ENCODE measurements at places on chromosomes 6 and 20.

GRCh38 chr6:167399599-167399998 lies 74.7 kb downstream of the TTLL2 start:
- no peak for DNase-seq

DNA sequence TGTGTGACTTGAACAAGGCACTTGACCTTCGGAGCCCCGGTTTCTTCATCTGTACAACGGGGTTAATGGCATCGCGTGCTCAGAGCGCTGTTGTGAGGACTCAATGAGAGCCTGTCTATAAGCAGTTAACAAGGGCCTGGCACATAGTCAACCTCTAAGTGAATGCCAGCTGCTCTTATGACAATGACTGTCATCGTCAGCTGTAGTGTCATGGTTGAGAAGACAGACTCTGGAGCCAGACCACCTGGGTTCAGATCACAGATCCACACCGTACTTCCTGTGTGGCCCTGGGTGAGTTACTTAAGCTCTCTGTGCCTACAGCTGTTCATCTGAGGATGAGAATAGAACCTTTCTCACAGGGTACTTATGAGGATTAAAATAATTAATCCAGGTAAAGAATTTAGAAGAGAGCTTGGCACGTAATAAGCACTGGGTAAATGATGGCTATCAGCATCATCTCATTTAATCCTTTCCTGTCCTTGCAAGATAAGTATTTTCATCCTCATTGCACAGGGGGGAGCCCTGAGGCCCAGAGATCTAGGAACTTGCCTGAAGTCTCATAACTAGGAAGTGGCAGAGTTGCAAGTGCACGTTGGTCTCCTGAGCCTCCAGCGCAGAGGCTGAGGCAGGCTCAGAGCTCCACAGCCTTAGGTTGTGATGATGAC lies 105.3 kb downstream of the EYA2 start:
- DNase-seq, result no peak

GRCh38 chr6:131694832-131695426 lies 6.3 kb downstream of the OR2A4 start:
- DNase-seq, result peak; percentile 63

- no peak for DNase-seq
Observed at GRCh38 chr20:47020231-47020630, 125.6 kb downstream of the EYA2 start.

DNA sequence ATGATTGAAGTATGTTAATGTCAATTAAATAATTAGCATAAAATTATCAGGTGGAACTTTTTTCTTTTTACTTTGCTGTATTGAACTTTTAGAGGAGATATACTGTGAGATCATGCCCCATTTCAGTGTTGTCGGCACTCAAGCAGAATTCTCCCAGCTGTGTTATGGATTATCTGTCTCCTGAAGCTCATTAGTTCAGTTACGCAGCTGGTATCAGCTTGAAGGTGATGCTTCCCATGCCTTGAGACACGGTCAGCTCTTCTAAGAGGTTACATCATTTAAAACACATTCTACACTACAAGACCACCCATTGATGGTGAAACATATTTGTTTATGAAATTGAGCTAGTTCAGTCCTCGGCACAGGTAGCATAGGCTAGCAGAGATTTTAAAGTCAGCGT lies 68.9 kb upstream of the PHACTR2 start:
- no peak for DNase-seq
